ENCODE measurements at places on chromosomes 2 and 18. TPM values are rescaled to one million over a fixed set of nuclear protein-coding genes. Genes with fewer than 3 reads are reported as not detected.

The SNRPD1 gene
- total RNA-seq, result 107 TPM

The ABCG8 gene
- 1.6 TPM for total RNA-seq

- peaks cover 11% of the 10 kb centered on the region for H3K36me3 ChIP-seq
- no peak for DNase-seq
- peaks cover 32% of the 10 kb centered on the region for H3K4me1 ChIP-seq
Observed at GRCh38 chr2:189559579-189560272, 20.9 kb downstream of the SLC40A1 start.

GRCh38 chr2:161332371-161332967 lies 24.2 kb downstream of the PSMD14 start:
- peaks cover 7% of the 10 kb centered on the region for H3K4me1 ChIP-seq
- H3K36me3 ChIP-seq, result peaks cover 3% of the 10 kb centered on the region
- H3K4me3 ChIP-seq, result no peak overlapping the region
- no peak overlapping the region for H3K27ac ChIP-seq
- DNase-seq, result no peak

- H3K4me1 ChIP-seq, result peaks cover 50% of the 10 kb centered on the region
- H3K27ac ChIP-seq, result peak overlapping the region; percentile 99
- H3K4me3 ChIP-seq, result peak overlapping the region; percentile 80
- H3K27me3 ChIP-seq, result no peaks in the 10 kb centered on the region
- DNase-seq, result peak; percentile 70
Observed at GRCh38 chr18:3596637-3597384, 146.8 kb downstream of the TGIF1 start.

- no peaks in the 10 kb centered on the region for H3K36me3 ChIP-seq
- no peak for DNase-seq
- H3K27ac ChIP-seq, result no peak overlapping the region
- no peaks in the 10 kb centered on the region for H3K4me1 ChIP-seq
- no peaks in the 10 kb centered on the region for H3K27me3 ChIP-seq
- no peak overlapping the region for H3K4me3 ChIP-seq
Observed at GRCh38 chr18:62914871-62915392, 199.6 kb downstream of the PHLPP1 start.

All from Calu3 (cell line).